Activated CD4-positive, alpha-beta T cell treated with anti-CD3 and anti-CD28 coated beads for 48 hours (primary cell): ENCODE measurements at places on chromosomes 3 and 15.
A peak's percentile ranks its signal among the peaks of the same experiment; 100 is the strongest.

DNA sequence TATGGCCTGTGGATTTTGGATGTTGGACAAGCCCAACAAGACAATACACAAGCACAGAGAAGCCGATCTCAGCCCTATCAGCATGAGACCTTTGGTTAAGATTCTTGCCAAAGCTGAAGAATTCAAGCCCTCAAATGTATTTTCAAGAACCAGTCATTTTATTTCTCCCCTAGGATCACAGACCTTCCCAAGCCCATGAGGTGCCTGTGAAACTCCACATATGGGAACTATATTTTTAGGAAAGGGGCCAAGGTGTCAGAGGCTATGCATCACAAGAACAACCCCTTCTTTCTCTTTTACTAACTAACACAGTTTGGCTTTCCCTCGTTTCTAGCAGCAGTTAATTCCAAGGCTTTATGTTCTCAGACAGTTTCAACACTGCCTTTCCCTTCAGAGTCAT is 364.5 kb downstream of the MAGI1 start:
- no peak for DNase-seq

DNA sequence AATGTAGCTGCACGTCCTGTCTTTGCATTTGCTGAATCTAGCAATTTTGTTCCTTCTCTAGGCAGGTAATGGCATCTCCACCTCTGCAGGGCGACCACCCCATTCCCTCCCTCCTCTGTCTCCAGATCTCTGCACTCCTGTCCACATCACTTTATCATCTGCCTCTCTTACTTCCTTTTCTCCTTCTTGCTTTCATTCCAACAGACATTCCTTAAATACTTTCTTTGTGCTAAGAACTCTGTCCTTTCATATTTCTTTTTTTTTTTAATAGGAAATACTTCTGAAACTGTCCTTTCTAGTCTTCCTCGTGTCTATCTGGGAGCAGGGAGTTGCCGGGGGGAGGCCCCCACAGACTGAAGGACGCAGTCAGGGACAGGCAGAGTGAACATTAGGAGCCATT is 7.2 kb downstream of the ITIH3 start:
- DNase-seq: no peak

GRCh38 chr15:39580485-39581241 is at the start of gene THBS1:
TSS of gene THBS1 (plus strand) at chr15:39581079. CDS start at chr15:39581858, 779 bp downstream.
- peak; percentile 64 for DNase-seq

DNA sequence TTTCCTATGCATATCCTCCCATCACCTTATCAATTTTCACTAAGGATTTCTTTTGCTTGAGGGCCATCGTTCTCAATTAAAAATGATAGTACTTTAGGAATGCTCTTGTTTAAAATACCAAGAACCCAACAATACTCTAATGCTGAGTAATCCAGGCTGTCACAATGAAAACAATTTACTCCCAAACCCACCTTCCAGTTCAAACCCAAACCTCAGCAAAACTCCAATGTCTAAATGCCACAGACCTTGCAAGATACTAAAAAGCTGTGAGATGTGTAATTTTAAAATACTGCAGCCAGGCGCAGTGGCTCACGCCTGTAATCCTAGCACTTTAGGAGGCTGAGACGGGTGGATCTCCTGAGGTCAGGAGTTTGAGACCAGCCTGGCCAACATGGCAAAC is 889.8 kb downstream of the ROBO1 start:
- no peak for DNase-seq

- no peak for DNase-seq
Observed at GRCh38 chr15:80404057-80404760, at the start of gene ARNT2. TSS of gene ARNT2 (plus strand) at chr15:80404382. CDS start at chr15:80404516, 134 bp downstream.

- peak; percentile 69 for DNase-seq
Observed at GRCh38 chr3:28667646-28668621, 319.3 kb upstream of the AZI2 start.

DNA sequence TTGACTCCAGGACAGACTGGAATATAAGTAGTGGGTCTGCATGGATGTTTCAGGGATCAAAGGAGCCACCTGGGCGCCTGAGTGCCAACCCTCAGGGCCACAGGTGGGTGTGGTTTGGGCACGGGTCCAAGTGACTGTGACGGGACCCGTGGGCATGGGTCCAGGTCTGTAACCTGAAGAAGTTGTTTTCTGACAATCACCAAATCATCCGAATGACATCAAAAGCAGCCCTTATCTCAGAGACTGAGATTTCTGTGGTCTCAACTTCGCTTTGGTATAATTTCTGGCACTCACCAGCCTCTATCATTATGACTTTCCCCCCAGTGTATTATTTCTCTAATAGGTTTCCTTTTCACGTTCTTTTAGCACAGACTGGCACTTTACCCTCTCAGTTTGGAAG is 24.4 kb downstream of the RLBP1 start:
- DNase-seq: peak; percentile 76

GRCh38 chr3:179321668-179322285 is 1.1 kb upstream of the ZNF639 start:
- DNase-seq: peak; percentile 19

DNA sequence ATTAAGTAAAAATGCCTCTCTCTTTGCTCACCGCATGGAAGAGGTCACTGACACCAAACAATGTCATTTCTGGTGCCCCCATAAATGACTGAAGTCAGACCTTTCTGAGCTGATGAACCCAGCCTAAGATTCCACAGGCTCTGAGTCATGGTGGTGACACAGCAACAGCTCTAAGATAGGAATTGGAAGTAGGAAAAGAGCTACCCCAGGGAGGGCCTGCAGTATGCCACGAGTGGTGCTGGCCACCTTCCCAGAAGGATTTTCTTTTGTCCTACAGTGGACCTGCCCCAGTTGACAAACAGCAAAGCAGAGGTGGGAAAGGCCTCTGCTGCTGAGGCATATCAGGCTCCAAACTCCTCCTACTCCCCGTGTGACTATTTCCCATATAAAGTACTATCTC is 208.1 kb downstream of the MINAR1 start:
- no peak for DNase-seq

- DNase-seq: no peak
Observed at GRCh38 chr3:110307065-110307809, 764.4 kb upstream of the NECTIN3 start.

DNA sequence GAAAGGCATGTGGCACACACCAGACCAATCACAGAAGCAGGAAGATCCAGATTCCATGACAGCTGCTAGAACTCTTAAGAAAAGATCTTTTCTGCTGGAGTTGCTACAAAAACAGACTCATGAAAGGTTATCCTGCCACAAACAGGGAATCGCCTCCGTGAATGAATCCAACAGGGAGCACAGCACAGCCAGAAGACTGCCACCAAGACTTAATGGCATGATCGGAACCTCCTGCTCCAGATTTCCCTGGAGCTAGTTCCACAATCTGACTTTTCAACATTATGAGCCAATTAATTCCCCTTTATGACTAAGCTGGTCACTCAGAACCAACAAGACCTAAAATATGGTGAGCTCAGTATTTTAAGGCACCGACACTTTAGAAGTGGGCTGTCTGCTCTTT is 232.5 kb downstream of the FOXP1 start:
- no peak for DNase-seq

DNA sequence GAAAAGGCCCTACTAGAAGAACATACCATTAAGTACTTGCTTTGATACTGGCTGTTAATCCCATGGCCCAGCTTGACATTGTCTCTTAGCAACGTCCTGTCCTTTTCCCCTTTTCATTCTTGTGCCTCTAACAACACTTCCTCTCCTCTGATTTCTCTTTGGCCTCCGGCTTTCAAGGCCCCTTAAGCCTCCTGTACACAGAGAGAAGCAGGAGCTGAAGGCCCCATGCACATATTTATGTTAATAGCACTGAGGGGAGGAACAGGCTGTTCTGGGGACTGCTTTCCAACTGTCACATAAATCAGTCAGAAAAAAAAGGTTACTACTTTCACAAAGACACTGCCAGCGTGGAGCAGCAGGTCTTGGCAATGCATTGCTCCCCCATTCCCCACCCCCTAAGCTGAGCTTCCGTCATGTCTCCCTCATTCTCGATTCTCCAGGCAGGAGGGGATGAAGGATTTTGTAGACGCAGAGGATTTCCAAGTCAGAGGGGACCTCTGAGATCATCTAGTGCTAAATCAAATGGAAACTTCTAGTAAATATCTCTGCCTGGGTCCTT is 257.4 kb upstream of the ADAMTS9 start:
- DNase-seq: no peak

DNA sequence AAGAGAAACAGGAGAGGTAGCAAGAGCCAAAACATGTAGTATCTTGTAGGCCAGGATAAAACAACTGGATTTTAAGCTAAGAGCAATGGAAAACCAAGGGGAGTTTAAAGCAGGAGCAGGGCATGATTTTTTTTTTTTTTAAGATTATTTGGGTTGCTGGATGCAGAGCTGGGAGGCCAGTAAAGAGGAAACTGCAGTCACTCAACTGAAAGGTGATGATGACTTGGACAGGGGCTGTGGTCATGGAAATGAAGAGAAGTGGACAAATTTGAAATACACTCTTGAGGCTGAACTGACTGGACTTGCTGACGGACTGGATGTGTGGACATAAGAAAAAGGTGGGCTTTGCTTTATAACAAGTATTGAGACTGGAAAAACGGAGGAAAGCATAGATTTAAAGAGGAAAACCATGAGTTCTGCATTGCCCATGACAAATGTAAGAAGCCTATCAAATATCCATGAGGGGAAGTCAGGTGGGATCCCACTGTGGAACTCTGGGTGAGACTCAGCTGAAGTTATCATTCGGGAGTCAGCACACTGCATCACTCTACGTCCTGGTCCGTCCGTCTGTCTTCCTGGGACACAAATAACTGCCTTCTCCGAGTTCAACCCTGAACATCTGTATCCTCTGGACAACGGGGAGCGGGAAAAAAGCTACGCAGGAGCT is 688 bp downstream of the XPC start:
- DNase-seq: no peak

DNA sequence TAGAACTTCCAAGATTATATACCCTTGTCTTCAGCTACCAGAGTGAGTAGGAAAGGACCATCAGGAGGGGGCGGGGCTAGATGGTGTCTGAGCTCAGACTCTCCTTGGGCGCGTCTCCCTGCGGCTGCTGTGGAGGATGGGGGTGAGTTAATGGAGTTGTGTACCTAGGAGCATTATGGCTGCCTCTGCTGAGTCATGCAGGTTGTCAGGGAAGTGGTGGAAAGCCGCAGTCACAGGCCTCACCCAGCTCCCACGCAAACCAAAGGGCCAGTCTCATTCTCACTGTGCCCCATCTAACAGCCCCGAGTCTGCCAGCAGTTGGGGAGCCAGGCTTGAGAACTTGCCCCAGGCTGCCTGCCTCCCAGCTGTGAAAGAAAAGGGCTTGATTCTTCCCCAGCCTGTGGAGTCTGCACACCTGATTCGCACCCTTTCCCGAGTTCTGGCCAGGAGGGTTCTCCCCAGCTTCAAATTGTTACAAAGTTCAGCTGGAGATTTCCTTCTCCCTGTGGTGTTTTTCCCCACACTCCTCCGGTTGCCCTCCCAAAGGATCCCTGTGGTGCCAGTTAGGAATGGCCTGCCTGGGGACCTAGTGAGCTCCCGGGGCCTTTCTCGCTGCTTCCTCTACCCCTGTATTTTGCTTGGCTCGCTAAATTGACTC is 143.3 kb downstream of the HCN4 start:
- DNase-seq: peak; percentile 50

DNA sequence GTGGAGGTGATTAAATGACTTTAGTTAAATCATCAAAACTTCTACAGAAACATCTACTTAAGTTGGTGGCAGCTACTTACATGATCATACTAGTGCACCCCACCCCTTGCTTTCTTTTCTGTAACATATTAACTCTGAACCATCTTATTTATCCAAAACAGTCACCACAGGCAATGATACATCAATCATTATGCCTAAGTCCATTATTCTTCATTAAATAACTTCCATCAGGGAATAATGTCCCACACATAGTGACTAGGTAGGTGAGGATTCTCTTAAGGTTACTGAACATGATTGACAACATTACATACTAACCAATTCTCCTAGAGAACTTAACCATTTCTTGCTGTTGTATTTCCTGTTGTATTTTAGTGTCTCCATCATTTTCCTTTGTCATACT is 210.2 kb downstream of the NR1D2 start:
- DNase-seq: no peak

- DNase-seq: no peak
Observed at GRCh38 chr3:143349455-143349854, 229.9 kb downstream of the CHST2 start.

DNA sequence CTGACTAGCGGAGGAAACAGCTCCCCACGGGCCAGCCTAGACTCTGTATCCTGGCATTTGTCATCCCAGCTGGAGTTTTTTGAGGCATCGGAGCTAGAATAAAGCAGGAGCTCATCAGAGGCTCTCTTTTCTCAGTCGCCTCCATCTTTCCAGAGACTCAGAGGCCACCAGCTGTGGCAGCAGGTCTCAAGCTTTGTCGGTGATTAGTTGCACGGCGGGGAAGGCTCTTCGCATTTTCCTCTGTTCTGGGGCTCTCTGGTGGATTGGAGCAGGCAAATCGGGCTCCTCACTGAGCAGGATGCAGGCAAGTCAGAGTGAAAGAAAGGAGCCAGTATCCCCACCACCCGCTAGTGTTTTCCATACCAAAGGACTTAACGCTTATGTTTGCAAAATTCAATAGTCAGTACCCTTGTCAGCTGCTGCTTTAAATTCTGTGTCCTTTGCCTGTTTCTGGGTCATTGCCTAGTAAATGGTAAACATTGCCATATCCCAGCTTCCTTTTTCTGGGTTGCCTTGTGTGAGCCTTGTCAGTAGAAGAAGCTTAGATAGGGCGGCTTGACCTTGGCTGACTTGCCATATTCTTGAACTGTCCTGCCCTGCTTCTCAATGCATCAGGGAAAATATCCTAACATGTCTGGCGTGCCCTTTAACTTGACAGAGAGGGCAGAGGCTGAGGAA is 127.1 kb downstream of the PTPRG start:
- no peak for DNase-seq

- no peak for DNase-seq
Observed at GRCh38 chr3:66442254-66443117, 58.3 kb downstream of the LRIG1 start.

DNA sequence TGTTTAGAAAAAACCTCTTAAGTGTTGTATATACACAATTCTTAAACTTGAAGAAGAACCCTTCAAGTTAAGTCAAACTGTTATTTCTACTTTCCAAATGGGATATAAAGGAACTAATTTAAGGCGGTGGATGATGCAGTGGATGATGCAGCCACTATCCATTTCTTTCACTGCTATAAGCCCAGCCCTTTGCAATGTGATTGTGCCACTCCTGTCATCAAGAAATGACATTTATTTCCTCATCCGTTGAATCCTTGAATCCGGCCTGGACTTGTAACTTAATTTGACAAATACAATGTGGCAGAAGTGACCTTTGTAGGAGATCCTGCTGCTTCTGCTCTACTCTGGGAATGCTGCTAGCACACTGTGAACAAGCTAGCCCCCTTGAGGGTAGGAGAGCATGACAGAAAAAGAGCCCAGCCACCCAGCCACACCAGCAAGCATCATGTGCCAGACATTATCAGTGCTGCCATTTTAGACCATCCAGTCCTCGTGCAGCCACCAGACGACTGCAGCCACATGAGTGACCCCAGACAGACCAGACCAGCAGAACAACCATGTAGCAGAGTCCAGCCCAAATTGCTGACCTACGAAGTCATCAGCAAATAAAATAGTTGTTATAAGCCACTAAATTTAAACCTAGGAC is 47.4 kb downstream of the UACA start:
- no peak for DNase-seq

DNA sequence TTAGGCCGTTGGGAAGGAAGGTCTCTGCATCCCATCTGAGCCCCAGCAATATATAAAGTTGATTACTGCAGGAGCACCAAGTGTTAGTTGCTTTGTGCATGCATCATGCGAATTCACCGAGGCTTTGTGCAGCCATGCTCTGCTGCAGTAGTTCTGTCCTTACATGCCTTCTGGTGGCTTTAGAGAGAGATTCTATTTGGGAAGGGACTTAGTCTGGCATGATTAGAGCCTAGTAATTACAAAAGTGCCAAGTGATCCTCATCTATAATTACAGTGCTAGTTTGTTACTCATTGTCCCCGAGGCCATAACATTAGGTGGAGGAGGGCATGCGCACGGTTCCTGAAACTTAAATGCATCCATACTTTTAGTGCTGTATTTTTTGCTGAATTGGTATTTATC is 353.6 kb downstream of the CNTN4 start:
- no peak for DNase-seq
